Activated CD8-positive, alpha-beta memory T cell treated with anti-CD3 and anti-CD28 coated beads for 1 hour (primary cell): ENCODE measurements at places on chromosomes 5 and 9.

DNA sequence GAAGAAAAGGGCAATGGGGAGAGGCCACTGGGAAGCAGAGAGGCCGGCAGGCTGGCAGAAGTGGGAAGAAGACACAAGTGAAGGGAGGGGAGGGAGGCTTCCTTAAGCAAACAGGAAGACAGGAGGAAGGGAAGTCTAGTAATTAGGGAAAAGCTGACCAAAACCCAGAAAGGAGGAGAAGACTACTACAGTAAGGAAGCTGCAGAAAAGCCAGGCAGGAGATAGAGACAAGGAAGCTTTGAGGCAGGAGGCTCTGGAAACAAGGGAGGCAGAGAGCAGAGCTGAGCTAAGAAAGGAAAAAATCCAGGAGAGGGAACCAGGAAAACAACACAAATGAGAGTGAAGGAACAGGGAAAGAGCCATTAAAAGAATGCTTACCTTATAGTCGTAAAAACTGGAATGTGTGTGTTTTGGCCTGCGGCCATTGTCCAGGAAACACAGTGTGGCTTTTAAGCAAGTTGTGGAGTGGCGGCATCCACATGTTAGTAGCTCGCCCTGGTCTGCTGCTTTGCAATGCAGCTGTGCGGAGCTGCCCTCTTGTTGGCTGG is 317.1 kb upstream of the CLINT1 start:
- DNase-seq, result no peak

- no peak for DNase-seq
These were observed 532.4 kb downstream of the ANXA1 start for GRCh38 chr9:73683862-73684591.

DNA sequence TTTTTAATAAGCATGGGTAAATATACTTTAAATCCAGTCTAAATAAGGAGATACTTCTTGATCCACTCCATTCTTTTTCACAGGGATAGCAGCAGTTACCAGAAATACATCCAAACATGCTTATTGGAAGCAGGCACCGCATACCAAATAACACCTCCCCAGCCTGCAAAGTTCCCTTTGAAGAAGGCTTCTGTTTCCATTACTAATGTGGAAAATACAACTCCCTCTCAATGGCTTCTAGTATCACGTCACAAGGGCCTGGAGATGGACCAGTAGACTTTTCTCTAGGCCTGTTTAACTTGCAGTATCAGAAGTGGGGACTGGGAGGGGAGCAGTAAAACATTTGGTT is 20.8 kb downstream of the TMEM245 start:
- DNase-seq, result no peak

GRCh38 chr5:158261674-158262367 is 402.9 kb upstream of the CLINT1 start:
- no peak for DNase-seq

DNA sequence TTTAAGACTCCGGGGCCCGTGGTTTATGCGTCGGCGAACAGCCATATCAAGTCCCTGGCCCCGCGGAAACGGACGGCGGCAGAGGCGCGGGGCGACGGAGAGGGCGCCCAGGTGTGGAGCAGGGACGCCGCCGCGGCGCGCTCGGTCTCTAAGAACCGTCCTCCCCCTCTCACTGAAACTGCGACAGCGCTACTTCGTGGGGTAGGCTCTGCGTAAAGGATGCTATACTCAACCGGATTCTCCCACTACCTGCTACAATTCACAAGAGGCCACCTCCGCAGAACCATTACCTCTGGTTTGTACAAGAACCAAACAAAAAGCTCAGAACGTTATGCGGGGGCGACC is 404 bp downstream of the MRNIP start:
- peak; percentile 33 for DNase-seq

- DNase-seq, result no peak
These were observed 473.0 kb downstream of the CETN3 start for GRCh38 chr5:89936576-89936975.

- DNase-seq, result no peak
These were observed 4.1 kb downstream of the PTCH1 start for GRCh38 chr9:95512709-95513095.

GRCh38 chr5:172903790-172904189 is 55.4 kb upstream of the RPL26L1 start:
- no peak for DNase-seq
